ENCODE measurements at places on chromosomes 5 and 9. TPM values are rescaled to one million over a fixed set of nuclear protein-coding genes. Genes with fewer than 3 reads are reported as not detected.

The FLT4 gene
- 29.4 TPM for total RNA-seq

The ATP10B gene
- 1.4 TPM for total RNA-seq

The TEX48 gene
- not detected for total RNA-seq

GRCh38 chr5:157160001-157160400 lies 6.1 kb downstream of the GARIN3 start:
- DNase-seq = no peak

DNA sequence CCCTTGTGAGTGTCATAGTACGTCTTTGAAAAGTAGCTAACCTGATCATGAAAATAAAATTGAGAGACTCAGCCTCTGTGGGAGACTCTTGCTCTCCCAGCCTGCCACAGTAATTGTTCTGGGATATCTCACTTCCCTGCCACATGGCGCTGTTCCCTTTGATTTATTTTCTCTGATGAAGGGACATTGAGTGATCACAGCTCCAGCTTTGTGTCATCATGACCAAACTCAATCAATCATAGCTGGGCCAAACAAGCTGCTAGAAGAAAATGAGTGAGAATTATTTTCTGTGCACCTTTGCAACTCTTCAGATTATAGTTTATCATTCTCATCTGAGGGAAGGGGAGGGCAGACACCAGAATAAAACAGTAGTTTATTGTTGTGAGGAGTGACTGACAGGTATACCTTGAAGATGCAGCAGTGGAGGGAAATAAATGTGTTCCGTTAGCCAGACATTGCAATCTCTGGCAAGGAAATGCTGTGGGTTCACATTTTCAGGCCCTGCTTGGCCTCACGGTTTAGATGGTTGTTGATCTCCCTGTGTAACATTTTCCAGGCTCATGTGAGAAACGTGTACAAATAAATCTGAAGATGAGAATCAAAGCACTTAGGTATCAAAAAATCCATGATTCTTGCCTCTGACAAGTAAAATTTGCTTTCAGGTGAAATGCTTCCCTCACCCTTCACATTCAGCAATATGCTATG lies 174.7 kb upstream of the FBXL17 start:
- no peak for DNase-seq

GRCh38 chr5:157059891-157060290 lies 975 bp upstream of the HAVCR1 start:
- no peak for DNase-seq

All from kidney (tissue), 22 donors.